ENCODE measurements at places on chromosomes 3 and 15. TPM values are rescaled to one million over a fixed set of nuclear protein-coding genes. Genes with fewer than 3 reads are reported as not detected.
A peak's percentile ranks its signal among the peaks of the same experiment; 100 is the strongest.

Gene STXBP5L
- 0.58 TPM for total RNA-seq

DNA sequence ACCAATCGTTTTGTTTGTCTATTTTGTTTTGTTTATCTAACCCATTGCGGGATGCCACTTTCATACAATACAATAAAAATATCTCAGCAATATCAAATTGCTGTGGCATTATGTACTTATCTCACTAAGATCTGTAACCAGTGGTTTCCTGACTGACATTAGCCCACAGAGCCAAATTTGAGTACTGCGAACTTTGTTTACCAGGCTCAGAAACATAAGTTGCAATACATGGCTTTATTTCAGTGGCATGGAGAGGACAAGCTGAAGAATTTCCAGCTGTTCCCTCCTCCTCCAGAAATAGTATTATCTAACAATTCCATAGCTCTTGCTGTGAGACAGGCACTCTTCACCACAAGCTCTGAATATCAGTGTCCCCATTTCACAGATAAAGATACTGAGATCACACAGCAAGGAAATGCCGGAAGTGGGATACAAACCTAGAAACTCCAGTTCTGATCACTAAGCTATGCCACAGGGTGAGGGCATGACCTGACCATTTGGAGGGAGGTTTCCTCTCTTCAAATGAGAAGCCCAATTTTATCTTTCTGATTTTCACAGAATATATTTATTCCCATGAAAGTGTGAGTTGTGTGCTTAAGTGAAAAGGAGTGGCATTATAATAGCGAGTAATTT is 469.9 kb upstream of the CBLB start:
- no peak for DNase-seq

Gene OR4F6
- not detected for total RNA-seq

GRCh38 chr15:74712311-74712710 is 13.0 kb downstream of the CYP1A1 start:
- no peak for DNase-seq

Gene GNAT1
- not detected for total RNA-seq

Gene GOLGA8G
- not detected for total RNA-seq

DNA sequence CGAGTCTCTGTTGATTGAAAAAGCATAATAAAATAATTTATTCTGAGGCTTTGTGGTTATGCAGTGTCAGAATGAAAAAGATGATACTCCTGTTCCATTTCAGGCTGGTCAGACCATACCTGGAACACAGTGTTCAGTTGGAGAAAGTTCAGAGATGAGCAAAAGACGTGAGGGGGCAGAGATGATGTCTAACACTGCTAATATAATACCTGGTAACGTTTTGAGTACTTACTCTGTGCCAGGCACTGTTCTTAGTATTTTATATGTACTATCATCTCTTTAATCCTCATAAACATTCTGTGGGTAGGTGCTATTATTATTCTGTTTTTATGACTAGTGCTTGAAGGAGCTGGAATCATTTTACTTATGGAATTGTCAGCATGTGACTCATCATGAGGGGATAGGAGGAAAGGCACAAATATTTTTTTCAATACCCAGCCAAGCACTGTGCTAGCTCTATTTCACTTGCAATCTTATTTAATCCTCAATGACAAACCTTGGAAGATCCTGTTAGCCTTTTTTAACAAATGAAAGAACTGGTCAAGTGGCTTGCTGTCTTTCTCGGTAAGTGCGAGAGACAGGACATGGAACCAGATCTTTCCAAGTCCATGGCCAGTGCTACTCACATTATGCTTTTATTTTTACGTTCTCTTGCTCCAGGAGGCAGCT is 31.8 kb downstream of the IQGAP1 start:
- DNase-seq = no peak

Gene CSNK1G1
- total RNA-seq = 4.1 TPM

Gene SCAP
- total RNA-seq = 56.9 TPM

Gene EPHA6
- 23.7 TPM for total RNA-seq

GRCh38 chr15:81288040-81288439 is 35.9 kb downstream of the STARD5 start:
- DNase-seq = no peak

DNA sequence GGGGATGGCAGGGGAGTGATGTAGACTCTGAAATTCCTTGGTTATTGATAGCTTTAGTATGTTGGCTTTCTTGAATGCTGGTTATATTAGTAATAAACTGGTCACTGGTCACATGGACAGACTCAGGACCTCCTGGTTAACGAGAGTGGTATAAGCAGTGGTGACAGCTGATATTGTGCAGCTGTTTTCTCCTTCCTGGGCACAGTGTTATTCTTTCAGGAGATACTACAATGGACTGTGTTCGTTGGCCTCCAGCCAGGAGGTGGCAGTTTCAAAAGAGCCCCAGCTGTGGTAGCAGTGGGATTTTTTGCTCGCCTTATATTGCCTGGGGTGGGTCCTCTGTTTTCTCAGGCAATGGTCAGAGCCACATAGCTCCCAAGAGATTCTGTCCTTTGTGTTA is 181.6 kb upstream of the RBMS3 start:
- DNase-seq = peak; percentile 4
